RWPE1 (cell line): ENCODE measurements at places on chromosomes 16 and 17.
A peak's percentile ranks its signal among the peaks of the same experiment; 100 is the strongest.

DNA sequence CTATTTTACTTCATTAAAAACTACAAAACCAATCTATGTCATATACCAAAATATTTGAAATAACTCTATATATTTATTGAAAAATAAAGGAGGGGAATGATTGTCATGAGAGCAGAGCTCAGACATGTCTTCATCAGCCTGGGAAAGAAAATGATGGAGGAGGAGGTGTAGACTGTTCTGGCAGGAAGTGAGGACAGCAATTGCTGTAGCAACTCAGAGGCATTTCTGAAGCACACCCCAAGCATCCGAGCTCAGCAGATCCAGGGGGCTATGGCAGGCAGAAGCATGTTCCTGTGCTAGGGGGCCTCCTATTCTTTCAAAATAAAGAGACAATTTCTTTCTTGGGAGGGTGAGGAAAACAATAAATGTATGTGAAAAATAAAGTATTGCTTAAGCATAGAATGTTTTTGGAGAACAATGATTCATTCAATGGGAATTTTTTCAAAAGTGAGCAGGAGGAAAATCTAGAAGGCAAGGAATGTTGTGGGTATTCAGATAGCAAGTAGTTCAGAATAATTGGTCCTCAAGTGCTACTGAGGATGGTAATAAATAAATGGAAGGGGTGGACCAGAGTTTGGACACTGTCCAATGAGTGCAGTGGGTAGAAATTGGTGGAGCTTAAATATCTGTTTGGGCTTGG, 383.4 kb downstream of the CDH11 start:
- DNase-seq = peak; percentile 1

GRCh38 chr17:66423056-66423955, 120.9 kb downstream of the PRKCA start:
- no peak for DNase-seq

- DNase-seq = no peak
Observed at GRCh38 chr16:51640196-51640595, 489.1 kb upstream of the SALL1 start.

DNA sequence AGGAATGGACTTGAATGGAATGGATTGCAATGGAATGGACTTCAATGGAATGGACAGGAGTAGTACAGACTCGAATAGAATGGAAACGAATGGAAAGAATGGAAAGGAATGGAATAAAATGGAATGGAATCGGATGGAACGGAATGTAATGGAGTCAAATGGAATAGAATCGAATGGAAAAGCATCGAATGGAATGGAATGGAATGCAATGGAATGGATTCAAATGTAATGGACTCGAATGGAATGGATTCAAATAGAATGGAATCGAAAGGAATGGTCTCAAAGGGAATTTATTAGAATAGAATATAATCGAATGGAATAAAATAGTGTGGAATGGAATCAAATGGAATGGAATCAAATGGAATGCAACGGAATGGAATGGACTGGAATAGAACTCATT, 484.9 kb upstream of the WSB1 start:
- no peak for DNase-seq

DNA sequence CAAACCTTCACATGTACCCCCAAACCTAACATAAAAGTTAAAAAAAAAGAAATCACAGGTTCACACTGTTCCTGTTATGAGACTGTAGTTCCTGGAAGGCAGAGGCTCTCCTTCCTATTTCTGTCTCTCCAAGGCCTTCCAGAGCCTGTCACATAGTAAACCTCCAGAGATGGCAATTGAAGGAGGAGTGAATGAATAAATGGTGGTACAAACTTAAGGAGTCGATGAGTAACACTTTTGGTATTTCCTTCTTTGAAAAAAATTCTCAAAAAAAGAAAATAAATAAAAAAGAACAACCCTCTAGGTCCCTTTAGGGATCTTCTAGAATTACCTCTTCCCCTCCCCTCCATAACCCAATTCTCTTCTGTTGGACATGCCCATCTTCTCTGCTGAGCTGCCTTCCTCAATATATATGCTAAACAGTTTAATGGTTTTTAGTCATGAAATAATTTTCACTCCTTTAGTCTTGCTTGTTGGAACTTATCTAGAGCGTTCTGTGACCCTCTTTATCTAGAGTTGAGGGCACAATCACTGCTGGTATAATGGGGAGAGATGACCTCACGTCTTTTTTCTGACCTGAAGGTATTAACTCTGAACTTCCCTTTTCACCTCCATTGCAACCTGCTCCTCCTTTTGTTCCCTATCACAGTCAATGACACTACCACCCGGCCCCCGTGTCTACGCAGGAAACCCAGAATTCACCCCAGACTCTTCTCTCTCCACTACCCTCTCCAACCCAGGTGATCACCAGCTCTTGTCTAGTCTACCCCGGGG, 1.7 kb upstream of the TAF15 start:
- DNase-seq = no peak

GRCh38 chr17:37045351-37045922, 96.7 kb downstream of the AATF start:
- DNase-seq = no peak

- peak; percentile 55 for DNase-seq
Observed at GRCh38 chr16:50644729-50645128, 36.4 kb downstream of the SNX20 start.

GRCh38 chr16:85586380-85587104, 26.6 kb upstream of the GSE1 start:
- DNase-seq = no peak

DNA sequence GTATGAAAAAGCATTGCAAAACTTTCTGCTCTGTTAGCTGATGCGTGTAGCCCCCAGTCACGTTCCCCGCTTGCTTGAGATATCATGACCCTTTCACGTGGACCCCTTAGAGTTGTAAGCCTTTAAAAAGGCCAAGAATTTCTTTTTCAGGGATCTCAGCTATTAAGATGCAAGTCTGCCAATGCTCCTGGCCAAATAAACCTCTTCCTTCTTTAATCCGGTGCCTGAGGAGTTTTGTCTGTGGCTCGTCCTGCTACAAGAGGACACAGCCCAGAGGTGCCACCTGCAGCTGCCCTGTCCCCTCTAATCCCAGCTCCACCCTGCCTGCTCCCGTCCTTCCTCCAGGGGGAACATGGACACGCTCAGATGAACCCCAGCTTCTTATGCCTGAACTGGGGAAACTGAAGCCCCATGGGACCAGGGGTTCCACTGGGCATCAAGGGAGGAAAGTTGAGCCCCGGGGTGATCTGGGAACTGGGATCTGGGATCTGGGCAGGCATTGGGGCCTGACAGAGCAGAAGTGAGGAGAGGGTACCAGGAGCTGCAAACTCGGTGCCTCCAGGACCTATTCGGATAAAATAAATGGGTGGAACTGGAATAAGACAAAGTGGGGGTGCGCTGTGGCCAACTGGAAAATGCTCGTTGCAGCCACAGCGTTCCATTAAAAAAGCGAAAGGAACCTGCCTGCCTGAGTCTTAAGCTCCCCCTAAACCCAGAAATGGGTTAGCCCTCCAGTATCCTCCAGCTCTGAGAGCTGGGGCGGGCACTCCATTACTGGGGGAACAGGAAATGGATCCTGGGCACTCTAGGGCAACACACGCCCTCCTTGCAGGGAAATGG, 19.7 kb downstream of the QPRT start:
- DNase-seq = no peak

DNA sequence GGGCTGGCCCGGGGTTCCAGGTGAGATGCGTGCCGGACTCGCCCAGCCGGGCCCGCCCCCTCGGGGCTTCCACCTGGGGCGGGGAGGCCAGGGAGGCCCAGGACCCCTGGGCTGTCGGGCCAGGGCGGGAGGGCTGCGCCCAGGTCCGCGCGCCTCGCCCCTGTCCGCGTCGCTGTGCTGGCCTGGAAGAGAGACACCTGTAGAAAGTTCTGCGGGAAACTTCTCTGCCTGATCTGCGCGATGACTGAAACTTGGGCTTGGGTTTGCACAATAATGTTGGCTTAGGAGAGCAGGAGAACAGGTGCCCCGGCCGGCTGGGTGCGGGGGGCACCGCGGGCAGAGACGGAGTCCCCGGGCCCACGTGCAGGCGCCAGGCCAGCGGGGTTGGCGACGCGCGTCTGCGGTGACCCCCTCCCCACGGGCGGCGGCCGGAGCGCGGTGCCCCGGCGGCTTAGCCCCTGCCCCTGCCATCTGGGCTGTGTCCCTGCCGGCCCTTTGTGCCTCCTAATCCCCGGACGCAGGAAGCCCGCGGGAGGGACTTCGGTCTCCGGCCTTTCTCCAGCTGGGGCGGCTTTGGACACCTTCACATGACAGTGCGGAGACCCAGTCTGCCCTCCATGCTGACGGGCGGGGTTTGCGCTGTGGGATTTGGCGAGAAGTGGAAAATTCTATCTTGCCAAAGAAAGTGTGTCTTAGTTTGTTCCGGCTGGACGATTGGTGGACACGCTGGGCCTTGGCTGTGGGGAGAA, 483 bp downstream of the LLGL2 start:
- DNase-seq = no peak
